Stimulated activated CD4-positive, alpha-beta T cell treated with anti-CD3 and anti-CD28 coated beads, TNF-alpha, amount 100 ng/mL, for 1 hour (primary cell): ENCODE measurements at places on chromosomes 1 and 21.
A peak's percentile ranks its signal among the peaks of the same experiment; 100 is the strongest.

DNA sequence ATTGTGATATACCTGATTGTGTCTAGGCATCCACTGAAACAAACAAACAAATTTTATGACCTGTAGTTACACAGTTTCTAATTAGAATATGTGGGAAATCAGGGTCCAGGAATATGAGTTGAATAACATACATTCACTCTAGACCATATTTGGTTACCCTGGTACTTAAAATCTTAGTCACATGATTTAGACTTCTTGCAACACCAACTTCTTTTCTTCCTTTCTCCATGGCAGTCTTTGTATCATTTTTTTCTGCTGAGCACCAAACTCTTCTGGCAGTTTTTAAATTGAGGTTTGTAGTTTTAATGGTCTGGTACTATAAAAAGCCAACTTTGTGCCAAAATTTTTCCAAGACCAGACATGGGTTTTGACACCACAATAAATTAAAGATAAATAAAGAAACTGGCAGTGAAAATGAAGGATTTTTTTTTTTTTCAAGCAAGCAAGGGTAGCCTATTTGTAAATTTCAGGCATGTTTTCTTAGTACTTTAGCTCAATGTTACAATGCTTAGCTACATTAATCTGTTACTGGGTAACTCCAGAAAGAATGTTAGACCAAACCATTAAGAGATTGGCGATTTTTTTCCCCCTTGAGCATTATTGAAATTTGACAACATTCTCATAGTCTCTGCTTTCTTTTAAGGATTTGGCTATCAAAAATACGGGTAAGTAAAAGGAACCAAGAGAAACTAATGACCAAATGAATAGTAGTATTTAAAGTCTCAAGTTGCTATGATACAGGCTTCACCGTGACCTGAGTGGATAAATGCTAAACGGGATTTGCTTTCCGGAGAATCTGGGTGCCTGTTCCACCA lies 108.5 kb downstream of the NFIA start:
- no peak for DNase-seq

GRCh38 chr1:159917533-159918351 lies 7.6 kb downstream of the TAGLN2 start:
- no peak for DNase-seq

GRCh38 chr1:119895102-119895501 lies 1.2 kb downstream of the ADAM30 start:
- no peak for DNase-seq

- DNase-seq: no peak
These were observed 101.9 kb downstream of the PTGER3 start for GRCh38 chr1:70945676-70946075.

GRCh38 chr1:150053926-150054325 lies 13.7 kb upstream of the VPS45 start:
- no peak for DNase-seq

DNA sequence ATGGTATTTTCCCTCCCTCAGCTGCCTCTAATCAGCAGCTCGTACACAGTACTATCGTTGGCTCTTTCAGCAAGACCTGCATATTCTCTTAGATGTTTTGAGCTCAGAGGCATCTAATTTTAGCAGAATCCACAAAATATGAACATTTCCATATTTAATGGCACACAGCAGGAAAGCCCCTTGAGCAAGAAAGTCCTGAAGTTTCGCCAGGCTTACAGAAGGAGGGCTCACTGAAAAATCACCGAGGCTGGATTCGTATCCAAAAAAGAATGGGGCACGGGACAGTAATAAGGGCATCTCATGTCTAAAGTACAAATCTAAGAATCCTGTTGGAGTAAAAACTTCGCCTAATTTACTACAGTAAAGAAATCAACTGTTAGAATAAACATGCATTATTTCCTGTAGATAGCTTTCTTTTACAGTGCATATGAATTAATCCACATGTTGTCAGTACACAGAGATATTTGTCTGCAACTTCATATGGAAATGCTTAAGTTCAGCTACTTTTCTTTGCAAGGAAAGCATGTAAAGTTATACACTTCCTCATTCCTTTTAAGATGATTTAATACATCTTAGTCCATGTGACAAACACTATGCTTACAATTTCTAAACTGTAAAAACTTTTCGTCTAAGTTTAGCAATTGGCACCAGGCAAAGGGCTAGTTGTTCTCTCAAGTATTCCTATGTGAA lies 1205.3 kb upstream of the ADGRL4 start:
- no peak for DNase-seq

DNA sequence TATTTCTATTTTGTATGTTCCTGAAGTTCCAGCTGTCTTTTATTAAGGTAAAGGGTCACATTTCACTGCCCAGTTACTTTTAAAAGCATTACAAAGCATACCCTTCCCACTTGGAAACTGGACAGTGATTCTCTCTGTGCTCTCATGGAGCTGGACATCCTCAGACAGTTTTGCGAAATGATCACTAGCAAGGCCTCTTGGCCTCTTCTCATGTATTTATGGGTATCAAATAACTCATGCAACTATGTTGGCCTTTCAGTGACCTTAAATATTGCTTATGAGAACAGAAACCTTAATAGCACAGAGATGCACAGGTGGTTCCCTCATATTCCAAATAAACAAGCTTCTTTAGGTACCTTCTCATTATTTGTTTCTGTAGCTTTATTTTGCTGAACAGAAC lies 7.9 kb upstream of the AMPD1 start:
- DNase-seq: no peak

GRCh38 chr21:29235714-29236197 lies 63.0 kb upstream of the BACH1 start:
- DNase-seq: no peak

DNA sequence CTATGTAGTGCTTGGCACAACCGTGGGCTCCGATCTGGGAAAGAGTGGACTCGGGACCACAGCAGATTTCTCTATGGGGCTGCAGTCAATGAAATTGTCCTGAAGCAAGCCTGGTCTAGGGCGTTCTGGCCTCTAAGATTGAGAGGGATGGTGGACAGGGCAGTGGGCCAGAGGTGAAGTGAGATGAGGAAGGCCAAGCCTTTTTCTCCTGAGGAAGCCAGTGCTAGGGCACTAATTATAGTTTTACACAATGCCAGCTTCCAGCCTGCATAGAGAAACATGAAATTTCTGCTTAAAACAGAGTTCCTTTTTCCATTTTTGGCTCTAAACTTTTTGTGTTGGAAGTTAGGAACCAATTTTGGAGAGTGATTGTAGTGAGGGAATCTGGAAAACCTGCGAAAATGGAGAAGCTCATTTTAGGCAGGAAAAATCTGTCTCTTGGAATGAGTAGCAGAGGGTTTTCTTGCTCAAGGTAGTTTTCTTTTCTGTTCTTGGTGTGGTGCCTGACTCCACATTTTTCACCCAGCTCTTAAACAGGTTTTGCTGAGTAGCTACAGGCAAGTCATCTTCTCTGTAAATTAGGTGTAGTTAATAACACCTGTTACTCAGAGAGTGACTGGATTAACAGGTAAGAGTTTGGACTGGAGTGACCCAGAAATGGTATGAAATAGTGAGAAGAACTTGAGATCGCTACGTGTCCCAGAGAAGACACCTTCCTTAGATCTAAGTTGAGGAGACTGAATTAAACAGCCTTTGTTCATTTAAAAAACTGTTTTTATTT lies 22.1 kb downstream of the UCK2 start:
- no peak for DNase-seq

DNA sequence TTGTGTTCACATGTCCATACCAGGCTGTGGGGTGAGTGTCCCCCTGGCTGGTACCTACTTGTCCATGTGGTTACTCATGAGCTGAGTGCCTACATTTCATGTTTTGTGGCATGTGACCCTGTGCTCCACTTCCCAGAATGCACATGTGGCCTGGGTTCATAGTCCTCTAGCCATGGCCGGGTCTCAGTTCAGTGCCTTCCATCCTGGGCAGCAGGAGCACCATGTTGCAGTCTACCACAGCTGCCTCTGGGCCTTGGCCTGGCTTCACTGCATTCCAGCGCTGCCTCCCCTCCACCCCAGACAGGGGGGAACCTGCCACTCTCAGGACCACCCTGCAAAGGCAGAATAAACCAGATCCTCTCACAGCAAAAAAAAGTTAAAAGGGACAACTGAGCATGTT lies 5.5 kb downstream of the CEPT1 start:
- DNase-seq: no peak

- no peak for DNase-seq
These were observed 75.2 kb downstream of the GLIS1 start for GRCh38 chr1:53663529-53664300.

DNA sequence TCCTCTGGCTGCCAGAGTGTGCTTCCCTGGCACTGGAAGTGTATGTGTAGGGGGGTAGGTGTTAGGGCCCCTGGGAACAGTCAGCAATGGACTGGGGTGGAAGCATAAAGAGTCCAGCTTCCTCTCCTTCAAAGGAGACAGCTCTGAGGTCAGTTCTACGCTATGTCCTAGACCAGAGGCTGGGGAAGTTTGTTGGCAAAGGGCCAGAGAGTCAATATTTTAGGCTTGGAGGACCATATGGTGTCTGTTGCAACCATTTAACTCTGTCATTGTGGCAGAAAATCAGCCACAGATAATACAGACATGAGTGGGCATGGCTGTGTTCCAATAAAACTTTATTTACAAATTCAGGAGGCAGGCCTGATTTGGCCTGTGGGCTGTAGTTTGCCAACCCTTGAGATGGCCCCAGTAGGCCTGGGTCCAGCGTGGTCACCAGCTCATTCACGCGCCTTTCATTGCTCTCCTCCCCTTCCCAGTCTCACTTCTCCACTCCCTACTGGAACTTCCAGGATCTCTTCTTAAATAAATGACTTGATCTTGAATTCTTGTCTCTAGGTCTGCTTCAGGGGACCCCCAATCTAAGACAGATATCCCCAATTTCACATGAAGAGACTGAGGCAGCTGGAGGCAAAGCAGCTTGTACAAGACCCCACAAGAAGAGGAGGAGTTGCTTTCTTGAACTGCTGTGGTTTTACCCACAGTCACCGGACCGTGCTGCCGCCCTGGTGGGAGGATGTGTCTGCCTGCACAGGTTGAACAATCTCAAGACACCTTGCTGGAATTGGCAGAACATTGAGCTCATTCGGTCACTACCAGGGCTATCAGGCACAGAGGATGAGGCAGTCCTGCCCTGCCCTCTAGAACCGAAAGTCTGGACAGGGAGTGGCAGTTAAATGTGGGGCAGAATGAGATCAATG lies 162.4 kb upstream of the POU3F1 start:
- no peak for DNase-seq

DNA sequence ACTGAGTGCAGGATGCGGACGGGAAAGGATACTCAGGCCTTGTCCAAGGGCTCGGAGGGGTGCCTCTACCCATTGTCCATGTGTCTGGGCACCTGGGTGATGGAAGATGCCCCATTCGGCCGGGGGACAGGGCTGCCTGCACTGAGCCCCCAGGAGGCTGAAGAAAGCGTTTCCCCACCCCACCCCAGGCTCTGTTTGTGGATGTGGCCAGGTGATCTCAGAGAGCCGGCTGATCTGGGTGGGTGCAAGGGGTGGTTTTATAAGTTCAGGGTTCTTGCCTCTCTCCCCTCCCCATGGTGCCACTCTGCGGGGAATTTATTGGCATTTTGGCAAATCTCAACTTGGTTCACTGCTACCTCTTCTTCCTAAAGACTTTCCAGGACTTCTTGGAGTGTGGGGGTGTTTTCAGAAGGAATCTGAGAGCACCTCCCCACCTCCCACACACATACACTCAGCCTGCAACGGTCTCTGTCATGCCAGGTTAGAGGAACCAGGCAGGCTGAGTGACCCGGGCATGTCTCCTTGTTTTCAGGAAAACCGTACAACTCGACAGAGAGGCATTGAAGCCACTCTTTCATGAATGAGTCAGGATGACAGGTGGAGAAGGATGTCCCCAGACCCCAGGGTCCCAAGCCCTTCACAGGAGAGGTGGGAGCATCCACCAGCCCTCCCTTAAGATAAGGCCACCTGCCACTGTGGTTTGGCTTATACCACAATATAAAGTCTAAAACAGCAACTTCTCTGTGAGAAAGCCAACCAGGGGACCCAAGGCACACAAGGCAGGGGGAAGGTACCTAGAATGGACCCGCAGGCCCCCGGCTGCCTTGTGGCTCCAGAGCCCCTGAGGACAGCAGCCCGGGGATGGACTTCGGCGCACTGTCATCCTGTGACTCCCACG lies 174.9 kb downstream of the ETS2 start:
- DNase-seq: no peak

- no peak for DNase-seq
These were observed 7.9 kb downstream of the SDF4 start for GRCh38 chr1:1223891-1224290.

GRCh38 chr1:77540501-77541161 lies 141.8 kb downstream of the ZZZ3 start:
- no peak for DNase-seq

- DNase-seq: peak; percentile 61
These were observed 33.6 kb downstream of the NUAK2 start for GRCh38 chr1:205287767-205288559.

DNA sequence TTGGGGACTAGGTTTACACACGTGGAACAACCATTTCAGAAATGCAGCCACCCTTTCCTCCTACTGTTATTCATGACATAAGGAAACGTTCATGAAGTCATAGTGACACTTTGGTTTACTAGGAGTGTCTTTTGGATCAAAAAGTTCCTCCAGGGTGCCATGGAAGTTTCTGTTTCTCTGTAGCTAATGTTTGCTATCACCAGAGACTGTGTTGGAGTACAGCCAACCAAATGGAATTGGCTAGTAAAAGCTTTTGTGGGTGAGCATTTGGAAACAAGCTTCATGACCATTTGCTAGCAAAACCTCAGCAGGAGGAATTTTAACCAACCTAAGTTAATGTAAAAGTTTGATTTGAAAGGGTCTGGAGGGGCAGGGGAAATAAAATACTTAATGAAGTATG lies 43.9 kb upstream of the ADGRL2 start:
- DNase-seq: no peak

DNA sequence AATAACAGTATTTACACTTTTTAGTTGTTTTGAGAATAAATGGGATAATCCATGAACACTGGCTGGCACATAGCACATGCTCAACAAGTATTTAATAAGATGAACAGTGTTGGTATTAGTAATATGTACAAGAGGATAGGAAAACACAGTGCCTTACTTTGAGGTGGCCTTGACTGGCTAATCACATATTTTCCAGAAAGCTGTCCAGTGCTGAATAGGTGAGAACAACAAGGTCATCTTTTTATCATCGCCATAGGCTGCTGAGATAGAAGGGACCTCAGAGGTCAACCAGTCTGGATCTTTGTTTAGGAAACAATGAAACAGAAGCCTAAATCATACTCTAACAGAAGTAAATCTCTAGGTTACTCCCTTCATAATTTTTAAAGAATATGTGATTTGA lies 89.7 kb upstream of the BCL9 start:
- DNase-seq: no peak

GRCh38 chr1:224127925-224128819 lies 14.3 kb downstream of the FBXO28 start:
- DNase-seq: no peak

- no peak for DNase-seq
These were observed 28.4 kb downstream of the STX6 start for GRCh38 chr1:180994262-180994661.

DNA sequence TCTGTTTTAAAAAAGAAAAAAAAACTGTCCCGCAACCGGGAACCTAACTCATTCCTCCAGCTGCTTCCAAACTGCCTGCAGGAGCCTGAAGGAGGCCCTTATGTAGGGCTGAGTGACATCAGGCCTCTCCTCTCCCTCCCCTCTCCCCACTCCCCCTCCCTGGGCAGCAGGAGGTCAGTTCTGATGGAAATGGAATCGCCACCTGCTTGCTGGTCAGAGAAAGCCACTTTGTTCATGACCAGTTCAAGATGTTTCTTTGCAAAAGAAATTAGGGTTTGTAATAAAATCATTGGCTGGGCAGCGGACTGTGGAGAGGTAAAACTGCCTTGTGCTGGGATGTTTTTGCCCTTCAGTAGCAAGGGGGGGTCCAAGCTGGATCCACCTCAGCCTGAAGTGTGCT lies at the start of gene MAP1LC3C:
Gene MAP1LC3C (minus strand): TSS at position 73 of the 400 bp plus-strand sequence. CDS start 90 bp downstream, outside the sequence.
- DNase-seq: no peak
